ENCODE measurements at places on chromosomes 4 and X.
A peak's percentile ranks its signal among the peaks of the same experiment; 100 is the strongest.

GRCh38 chr4:7843831-7844593, 95.6 kb downstream of the AFAP1 start:
- no peak for DNase-seq

- no peak for DNase-seq
Measured at GRCh38 chrX:117053260-117053659, 590.5 kb upstream of the CT83 start.

- DNase-seq: no peak
Measured at GRCh38 chrX:19515615-19516105, 352 bp upstream of the MAP3K15 start.

GRCh38 chrX:104852241-104852640, 286.2 kb downstream of the IL1RAPL2 start:
- no peak for DNase-seq

DNA sequence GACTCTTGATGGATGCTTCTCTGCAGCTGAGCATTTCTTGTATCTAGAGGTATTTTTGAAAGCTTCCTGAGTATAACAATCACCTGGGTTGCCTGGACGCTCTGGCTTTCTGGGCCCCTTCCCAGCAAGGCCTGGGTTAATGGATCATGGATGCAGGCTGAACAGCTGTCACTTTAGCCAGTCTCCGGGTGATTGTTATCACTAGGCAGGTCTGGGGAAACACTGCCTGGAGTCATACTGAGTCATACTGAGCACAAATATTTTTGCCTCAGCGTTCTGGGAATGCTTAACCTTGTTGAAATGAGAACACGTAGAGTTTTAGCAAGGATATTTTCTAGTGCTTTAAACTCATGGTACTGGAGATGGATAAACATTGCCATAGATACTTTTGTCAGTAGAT, 102.6 kb downstream of the PHEX start:
- no peak for DNase-seq

GRCh38 chrX:133792198-133792953, 193.0 kb downstream of the GPC3 start:
- peak; percentile 15 for DNase-seq

- DNase-seq: no peak
Measured at GRCh38 chr4:187656959-187657358, 338.6 kb upstream of the ZFP42 start.

- DNase-seq: no peak
Measured at GRCh38 chr4:1200425-1201035, 28.1 kb upstream of the SPON2 start.

- DNase-seq: no peak
Measured at GRCh38 chr4:133270021-133270570, 121.0 kb downstream of the PCDH10 start.

DNA sequence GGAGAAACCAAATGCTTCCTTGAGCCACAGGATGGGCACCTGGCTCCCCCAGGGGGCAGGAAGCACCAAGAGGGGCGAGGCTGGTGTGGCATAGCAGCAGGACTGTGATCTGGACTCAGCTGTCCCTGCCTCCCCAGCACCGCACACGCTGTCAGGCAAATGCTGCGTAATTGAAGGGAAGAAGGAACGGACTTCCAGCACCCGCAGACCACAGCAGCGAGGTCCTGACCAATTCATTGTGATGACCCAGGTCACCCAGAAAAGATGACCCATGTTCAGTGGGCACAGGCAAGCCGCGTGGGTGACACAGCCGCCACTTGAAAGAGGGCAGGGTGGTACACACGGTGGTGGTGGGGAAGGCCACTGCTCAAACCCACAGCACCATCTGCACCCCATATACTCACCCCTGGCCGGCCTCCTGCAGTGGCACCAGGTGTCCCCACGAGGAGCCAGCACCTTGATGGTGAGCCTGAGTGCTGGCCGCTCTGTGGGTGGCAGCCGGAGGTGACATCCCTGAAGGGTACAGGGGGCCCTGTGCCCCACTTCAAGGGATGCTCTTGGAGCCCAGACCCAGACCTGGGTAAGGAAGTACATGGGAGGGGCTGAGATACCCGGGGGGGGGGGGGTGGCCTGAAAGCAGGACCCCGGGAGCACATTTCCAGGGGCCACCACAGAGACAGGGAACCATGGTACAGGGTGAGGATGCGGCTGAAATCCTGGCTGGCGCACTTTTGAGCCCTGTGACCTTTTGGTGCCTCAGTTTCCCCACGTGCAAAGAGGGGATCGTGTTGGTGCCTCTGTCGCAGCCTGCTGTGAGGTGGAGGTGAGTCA, 11.5 kb downstream of the NAT8L start:
- no peak for DNase-seq

- no peak for DNase-seq
Measured at GRCh38 chr4:41177016-41177415, 37.3 kb downstream of the APBB2 start.

- DNase-seq: no peak
Measured at GRCh38 chr4:142218726-142219125, 582.3 kb downstream of the IL15 start.

- no peak for DNase-seq
Measured at GRCh38 chr4:168432419-168433146, 47.7 kb downstream of the DDX60L start.

DNA sequence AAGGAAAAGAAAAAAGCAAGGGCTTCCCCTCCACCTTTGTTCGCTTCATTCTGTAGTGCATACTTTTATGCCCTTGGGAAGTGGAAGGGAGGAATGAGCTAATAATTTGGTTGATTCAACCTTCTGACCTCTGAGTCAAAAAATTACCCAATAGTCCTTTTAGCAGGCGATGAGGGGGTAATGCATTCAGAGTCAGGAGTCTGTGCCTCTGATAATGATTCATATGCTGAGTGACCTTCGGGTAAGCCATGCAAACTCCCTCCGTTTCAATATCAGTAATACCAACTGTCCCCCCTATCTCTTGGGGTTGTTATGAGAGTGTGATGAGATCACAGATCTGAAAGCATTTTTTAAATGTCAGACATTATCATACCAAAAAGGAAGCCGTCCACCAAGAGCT, 41.6 kb upstream of the ACSL4 start:
- DNase-seq: peak; percentile 5

GRCh38 chr4:54784161-54784671, 126.5 kb downstream of the KIT start:
- DNase-seq: peak; percentile 40

- no peak for DNase-seq
Measured at GRCh38 chr4:27066591-27066990, 205.9 kb downstream of the STIM2 start.

- peak; percentile 58 for DNase-seq
Measured at GRCh38 chrX:123764967-123765871, 32.4 kb upstream of the THOC2 start.

GRCh38 chr4:77354550-77354949, 197.5 kb downstream of the CCNG2 start:
- DNase-seq: no peak

- no peak for DNase-seq
Measured at GRCh38 chrX:140817943-140818342, 108.4 kb downstream of the LINC00632 start.

DNA sequence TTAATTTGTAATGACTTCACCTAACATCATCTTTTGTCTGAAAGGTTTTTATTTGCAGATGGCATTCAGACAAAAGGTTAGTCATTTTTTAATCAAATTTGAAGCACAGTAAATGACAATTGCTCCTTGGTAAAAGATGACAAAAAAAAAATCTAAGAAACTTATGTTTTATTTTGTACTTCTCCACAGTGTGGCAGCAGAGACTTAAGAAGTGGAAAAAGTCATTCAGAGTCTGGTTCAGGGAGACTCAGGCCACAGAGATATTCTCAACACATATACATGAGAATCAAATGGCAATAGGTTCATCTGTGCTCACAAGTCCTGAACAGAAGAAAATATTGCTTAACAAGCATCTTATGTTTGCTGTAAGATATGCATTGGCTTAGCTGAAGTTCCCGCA, 436.2 kb downstream of the KCNIP4 start:
- DNase-seq: peak; percentile 17

DNA sequence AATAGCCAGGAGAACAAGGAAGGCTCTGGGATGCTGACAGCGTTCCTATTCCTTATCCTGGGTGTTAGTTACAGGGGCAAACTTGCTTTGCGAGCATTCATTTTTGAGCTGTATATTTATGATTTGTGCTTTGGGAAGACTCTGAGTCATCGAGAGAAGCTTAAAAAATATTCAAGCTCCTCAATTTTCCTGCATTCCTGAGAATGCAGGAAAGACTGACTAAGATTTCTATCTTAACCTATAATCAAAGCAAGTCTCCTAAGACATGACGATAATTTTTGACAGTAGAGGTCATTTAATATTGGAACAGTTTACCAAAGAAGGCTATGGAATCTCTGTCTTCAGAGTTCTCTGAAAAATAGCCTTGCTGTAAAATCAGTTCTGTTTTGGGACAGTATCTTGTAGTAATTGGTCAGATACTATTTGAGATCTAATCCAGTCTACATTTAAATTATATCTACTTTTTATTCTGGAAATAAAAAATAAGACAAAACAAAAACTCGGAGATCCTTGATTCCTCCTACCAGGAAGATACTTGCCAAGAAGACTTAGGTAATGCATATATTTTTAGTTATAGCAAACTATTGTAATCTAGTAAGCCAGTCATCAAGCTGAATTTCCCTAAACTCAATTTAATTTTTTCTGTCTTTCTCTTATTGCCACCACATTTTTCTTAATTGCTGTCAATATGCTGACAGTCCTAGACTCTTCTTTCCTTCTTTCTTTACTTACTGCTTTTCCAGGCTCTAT, 31.7 kb downstream of the BBS12 start:
- no peak for DNase-seq

DNA sequence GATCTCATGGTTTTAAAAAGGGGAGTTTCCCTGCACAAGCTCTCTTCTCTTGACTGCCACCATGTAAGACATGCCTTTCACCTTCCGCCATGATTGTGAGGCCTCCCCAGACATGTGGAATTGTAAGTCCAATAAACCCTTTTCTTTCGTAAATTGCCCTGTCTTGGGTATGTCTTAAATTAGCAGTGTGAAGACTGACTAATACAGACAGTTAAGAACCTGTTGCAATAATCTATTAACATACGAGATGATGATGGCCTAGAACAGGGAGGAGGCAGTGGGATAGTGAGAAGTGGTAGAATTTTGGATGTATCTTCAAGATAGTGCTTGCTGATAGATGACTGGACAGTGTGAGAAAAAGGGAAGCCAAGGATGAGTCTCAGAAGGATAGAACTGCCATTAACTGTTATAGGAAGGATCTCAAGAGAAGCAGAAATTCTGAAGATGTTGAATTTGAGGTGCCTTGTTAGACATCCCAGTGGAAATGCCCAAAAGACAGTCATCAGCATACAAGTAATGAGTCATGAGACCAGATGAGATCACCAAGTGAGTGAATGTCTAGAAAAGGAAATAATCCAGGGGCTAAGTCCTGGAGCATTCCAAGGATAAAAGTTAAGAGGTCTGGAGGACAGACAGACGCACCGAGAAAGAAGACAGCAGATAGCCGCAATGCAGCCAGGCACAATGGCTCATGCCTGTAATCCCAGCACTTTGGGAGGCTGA, 38.8 kb upstream of the UGDH start:
- peak; percentile 21 for DNase-seq

DNA sequence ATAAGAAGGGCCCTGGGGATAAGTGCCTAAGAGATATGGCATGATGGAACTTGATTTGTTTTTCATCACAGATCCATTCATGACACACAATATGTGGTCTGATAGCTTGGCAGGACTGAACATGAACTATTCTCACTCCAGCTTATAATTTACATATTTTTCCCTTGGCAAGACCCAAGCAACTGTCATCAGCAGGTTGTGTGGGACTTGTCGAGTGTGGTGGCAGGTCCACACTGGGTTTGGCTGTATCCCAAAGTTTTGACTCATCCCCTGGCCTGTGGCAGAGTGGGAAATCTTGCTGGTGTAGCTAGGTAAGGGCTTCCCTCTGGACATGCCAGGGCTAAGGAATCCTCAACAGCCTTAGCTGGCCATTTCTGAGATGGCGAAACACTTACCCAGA, 81.0 kb upstream of the STIM2 start:
- no peak for DNase-seq

GRCh38 chrX:118423558-118423957, 72.1 kb upstream of the DOCK11 start:
- no peak for DNase-seq

DNA sequence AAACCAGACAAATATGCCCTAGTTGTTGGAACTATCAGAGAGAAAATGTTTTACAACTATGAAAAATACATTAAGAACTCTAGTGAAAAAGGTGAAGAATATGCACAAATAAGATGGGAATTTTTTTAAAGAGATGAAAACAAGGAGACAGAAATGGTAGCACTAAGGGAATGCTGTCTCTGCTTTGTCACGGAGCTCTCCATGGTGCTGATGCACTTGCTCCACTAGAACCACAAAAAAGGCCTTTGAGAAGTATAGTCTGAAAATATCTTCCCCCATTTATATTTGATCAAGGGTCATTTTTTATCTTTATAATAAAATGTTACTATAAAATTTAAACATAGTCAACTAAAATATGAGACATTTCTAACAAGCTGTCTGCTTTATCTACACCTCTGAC, 1655.5 kb upstream of the AGA start:
- no peak for DNase-seq

DNA sequence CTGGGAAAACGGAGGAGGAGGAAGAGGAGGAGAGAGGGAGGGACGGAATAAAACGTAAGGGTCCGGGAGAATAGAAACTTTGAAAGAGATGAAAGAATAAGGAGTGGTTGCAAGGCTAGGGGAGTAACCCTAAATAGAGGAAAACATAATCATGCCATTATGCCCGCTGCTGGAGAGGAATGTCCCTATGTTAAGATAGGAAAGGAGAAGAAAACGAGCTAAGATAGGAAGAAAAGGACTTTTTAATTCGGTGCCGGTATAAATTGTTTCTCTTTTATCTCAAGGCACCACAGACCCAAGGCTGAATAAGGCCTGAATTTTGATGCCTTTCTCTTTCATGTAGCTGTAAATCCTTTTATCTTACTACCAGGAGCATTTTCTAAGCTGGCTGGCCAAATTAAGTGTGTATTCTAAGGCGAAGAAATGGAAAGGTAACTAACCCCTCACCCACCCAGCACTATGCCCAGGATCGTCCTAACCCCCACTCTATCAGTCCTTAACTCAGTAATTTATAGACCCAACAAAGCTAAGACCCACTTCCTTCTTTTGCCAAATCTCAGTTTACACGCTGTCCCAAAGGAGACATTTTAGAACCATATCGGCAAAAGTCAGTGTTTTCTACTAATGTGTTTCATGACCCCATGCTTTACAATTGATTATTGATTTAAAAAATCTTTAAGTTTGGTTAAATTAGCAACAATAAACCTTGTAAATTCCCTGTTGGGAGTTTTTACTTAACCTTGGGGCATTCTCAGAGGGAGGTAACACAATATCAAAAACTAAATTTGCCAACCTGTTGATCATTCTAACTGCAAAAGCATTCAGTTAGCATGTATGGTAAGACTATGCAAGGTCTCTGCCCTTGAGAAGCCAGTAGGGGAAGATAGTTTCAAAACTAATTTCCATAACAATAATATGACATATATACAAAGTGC, 1.1 kb upstream of the CUL4B start:
- no peak for DNase-seq

GRCh38 chr4:186159613-186160012, 31.8 kb upstream of the CYP4V2 start:
- no peak for DNase-seq

- DNase-seq: peak; percentile 7
Measured at GRCh38 chr4:79913581-79913980, 159.4 kb downstream of the ANTXR2 start.

Data from retinal pigment epithelial cell (primary cell).